Thoracic aorta (tissue), 2 donors: ENCODE measurements at places on chromosomes 2 and 18. TPM values are rescaled to one million over a fixed set of nuclear protein-coding genes. Genes with fewer than 3 reads are reported as not detected.

DNA sequence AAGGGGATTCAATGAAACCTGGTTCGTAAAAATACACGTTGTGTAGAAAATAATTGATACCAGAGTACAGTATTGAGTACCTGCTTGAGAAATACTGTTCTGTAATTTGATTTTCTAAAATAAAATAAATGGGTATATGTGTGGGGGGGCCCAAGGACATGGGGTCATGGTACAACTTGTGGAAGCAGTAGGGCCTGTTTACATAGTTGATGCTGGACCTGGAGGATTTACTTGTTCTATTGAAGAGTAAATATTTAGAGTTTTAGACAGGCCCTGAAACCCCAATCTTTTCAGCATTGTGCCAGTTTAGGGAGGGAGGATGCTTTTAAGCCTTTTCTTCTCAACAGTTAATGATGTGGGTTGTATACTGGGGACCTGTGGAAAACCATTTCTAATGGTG is 11.7 kb downstream of the CERS6 start:
- no peak for DNase-seq

BCL11A gene
- total RNA-seq, result 0.41 TPM

GRCh38 chr18:35155398-35156117 is 85.3 kb upstream of the ZNF397 start:
- DNase-seq, result no peak

TTN gene
- total RNA-seq, result 7.0 TPM

LIMS3 gene
- total RNA-seq, result 16.3 TPM

- DNase-seq, result no peak
Measured at GRCh38 chr18:59760619-59761600, 63.7 kb upstream of the CCBE1 start.

- no peak for DNase-seq
Measured at GRCh38 chr2:233835230-233836186, 18.8 kb downstream of the HJURP start.

PHLPP1 gene
- total RNA-seq, result 11.6 TPM

GRCh38 chr2:232438091-232438490 is 17.9 kb upstream of the ALPI start:
- DNase-seq, result no peak

- no peak for DNase-seq
Measured at GRCh38 chr2:5740053-5740452, 47.9 kb downstream of the SOX11 start.

CRYBA2 gene
- total RNA-seq, result not detected

DNA sequence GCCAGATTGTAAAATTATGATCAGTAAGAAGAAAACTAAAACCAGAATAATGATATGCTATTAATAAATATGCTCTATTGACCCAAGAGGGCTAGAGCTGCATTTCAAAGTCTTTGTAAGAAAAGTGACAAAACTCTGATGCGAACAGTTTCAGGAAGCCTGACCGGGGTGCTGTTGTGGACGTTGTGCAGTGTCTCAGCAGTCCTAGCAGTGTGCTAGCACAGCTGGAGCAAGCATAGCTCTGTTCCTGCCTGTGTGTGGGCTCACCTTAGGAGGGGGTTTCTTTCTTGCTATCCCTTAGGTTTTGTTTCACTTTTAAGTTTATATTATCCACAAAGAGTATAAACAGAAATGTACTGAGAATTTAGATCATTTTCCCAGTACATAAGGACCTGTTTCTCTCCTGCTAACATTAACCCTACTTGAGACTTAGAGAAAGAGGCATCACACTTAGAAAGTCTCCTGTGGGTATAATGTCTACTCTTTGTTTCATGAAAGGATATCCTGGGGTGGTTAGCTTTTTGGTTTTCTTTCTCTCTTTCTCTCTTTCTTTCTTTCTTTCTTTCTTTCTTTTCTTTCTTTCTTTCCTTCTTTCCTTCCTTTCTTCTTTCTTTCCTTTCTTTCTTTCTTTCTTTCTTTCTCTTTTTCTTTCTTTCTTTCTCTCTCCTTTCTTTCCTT is 124.5 kb downstream of the TMEM182 start:
- DNase-seq, result no peak

DNA sequence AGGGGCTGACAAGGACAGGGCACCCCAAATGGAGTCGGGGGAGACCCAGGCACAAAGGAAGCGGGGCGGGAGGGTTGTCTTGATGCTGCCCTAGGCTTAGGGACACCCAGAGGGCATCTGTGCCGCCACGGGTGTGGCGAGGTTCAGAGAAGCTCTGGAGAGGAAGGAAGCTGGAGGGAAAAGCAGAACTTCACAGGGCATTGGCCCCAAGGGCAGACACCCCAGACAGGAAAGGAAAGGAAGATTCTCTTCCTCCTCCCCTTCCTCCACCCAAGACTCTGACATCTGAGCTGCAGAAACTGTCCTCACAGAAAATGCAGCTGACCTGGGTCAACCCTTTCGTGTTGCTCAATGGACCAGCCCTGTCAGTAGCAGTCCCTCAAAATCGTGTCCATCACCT is 25.6 kb downstream of the DNMT3A start:
- DNase-seq, result no peak

DNA sequence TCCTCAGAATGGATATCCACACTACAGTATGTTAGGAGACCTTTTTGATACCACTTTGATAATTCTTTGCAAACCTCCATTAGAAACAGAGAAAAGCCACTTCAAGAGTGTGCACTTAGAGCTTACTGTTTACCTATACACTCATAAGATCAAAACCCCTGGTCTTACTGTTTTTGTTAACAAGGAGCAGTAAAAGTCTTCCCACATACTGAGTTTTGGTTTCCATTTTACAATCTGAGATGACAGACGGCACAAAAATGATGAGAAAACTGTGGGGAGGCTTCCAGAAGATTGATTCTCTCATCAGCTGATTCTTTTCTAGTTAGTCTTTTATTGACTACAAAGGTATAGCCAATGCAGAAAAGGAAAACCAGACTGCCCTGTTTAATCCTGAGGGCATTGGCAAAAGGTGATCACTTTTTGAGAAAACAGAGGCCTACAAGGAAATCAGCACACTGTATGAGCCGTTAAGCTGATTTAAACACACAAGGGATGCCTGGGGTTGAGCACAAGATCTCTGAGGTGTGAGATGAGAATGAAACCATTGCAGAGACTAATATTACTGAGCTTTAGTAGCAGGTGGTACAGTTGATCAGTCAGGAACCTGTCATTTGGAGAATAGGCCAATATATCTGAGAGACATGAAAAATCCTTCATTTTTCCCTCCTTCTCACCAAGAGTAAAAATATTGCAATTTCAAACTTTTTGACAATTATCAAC is 368.6 kb downstream of the GRB14 start:
- no peak for DNase-seq

DNA sequence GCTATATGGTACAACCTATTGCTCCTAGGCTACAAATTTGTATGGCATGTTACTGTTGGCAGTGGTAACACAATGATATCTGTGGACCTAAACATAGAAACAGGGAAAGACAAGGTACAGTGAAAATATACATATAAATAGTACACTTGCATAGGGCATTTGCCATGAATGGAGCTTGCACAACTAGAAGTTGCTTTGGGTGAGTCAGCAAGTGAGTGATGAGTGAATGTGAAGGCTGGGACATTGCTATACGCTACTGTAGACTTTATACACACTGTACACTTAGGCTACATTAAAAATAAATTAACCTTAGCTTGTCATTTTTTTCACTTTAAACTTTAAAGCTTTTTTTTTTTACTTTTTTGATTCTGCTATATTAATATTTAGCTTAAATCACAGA is 500.0 kb upstream of the SETBP1 start:
- no peak for DNase-seq

DNA sequence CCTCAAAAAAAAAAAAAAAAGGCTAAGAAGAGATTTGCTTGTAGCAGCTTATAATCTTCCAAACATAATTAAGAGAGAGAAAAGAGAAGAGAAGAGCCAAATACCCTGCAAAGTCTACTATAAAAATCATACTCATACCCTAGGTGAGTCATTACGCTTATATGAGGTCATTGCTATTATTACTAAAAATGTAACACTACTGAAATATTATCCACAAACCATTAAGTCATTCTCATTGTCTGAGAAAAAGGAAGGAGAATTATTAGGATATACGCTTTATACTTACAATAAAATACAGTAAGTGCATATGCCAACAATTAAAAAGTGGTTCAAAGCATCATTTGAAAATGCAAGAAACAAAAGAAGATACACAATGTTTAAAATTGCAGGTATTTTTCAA is 66.5 kb downstream of the COLEC12 start:
- DNase-seq, result no peak

GRCh38 chr2:88656690-88657089 is 29.4 kb upstream of the EIF2AK3 start:
- DNase-seq, result no peak
